Kidney epithelial cell (primary cell): ENCODE measurements at places on chromosomes 5 and 9. TPM values are rescaled to one million over a fixed set of nuclear protein-coding genes. Genes with fewer than 3 reads are reported as not detected.
A peak's percentile ranks its signal among the peaks of the same experiment; 100 is the strongest.

Gene ADAMTS19
- 0.21 and 0.75 TPM in 2 replicates for total RNA-seq

Gene CDX1
- 0.33 and 0.48 TPM in 2 replicates for total RNA-seq

Gene CDKN2A
- total RNA-seq = 1.7 and 3.6 TPM in 2 replicates

DNA sequence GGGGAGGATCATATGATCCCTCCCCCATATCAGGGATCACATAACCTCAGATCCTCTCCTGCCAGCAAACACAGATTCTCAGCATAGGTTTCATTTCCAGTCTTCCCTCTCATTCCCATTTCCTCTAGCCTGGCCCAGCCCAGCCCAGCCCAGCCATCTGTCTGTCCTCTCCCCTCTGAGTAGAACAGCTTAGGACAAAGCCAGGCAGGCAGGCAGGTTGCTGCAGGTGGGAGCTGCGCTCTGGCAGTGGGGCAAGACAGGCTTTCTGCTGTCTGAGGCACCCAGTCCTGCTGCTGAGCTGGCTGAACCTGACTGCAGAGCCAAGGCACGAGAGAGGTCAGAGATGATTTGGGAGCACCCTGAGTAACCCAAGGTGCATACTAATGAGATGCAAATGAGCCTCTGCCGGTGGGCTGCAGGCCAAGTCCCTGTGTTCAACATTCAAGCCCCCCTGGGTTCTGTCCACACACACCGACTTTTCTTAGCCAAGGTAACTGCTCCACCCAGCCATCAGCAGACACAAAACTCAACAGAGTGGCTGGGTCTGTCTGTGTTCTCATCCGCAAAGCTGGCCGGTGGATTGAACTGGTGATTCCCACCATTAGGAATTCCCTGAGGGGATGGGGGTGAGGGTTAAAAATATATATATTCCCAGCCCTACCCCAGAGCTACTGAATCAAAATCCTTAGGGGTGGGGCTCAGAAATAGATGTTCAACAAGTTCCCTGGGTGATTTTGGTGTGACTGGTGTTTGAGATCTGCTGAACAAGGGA, 9.1 kb downstream of the FAT2 start:
- no peak for DNase-seq

DNA sequence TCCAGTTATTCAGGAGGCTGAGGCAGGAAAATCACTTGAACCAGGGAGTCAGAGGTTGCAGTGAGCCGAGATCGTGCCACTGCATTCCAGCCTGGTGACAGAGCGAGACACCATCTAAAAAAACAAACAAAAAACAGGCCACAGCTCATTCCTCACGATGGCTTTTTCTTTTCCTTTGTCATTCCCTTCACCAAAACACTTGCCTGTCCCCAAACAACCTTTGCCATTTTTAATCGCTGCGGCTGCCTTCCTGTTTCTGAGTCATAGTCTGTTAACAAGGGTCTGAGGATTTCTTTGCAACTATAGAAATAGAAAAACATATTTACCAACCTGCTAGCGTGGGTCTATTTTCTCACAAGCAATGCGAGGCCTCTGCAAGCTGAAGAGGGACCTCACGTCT, 123.0 kb upstream of the FSTL4 start:
- peak; percentile 25 for DNase-seq

DNA sequence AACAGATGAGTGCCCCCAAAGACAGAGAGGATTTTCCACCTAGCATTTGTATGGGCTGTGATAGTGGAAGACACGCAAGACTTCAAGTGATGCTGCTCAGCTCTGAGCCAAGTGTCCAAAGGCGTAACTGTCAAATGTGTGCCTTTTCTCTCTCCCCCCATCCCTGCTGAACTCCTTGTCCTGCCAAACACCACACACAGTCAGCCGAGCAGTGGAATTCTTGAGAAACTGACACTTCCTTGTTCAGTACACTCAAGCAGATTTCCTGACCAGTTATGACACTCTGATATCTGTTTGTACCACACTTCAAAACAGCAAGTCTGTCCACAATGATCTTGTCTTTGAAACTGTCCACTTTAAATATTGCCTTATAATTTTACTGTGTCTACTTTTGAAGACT, 166.4 kb downstream of the PIK3R1 start:
- DNase-seq = no peak

DNA sequence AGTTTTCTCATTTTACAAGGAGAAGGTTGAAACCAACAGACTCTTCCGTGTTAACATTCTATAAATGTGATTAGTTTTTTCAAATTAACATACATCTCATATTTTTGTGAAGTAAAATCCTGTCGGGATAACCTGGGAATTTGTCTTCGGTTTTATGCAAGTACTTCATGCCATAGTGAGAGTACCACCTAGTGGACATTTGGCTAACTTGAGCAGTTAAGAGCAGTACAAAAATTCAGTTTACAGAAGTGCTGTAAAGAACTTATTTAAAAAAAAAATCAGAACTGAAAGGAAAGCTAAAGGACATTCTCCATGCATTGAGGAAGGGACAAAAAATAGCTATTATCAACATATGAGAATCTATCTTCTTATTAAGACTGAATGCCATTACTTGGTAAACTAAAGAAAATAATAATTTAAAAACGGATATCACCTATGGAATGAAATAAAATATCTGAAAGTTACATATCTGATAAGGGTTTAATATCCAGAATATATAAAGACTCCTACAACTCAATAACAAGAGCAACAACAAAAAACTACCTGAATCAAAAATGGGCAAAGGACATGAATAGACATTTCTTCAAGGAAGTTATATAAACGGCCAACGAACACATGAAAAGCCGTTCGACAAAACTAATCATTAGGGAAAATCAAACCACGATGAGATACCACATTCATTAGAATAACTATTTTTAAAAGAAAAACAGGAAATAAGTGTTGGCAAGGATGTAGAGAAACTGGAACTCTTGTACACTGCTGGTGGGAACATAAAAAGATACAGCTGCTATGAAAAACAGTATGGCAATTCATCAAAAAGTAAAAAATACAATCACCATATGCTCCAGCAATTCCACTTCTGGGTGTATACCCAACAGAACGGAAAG, 117.0 kb upstream of the GNA14 start:
- DNase-seq = no peak

DNA sequence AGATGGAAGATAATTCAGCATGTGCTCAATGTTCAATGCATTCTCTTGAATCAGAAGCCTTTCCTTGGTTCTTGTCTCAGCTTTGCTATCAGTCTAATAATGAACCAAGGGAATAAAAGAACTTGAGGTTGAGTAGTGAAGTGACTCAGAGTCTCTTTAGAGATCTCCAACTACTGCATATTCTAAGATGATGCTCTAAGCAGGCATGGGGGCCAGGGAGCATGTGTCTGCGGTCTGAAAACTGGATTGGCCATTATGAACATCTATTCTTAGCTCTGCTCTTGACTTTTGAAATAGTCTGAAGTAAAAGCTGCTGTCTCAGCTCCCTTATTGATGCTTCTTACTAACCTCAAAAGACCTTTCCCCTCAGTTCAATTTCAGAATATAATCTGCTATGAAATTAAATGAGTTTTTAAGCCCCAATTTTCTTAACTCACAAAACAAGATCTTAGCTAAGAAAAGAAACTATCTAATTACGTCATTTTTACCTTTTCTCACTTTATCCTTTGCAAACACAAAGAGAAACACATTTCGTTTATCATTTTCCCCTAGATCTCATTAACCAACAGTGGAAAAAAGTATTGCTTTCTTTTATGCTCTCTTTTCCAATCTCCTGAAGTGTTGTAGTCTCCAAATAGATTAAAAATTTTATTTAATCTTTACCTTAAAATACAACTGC, 44.8 kb downstream of the PLCXD3 start:
- no peak for DNase-seq

- DNase-seq = no peak
Measured at GRCh38 chr5:176383961-176384360, 4.4 kb downstream of the NOP16 start.

- no peak for DNase-seq
Measured at GRCh38 chr5:139747583-139748504, 47.8 kb upstream of the PSD2 start.
